ENCODE measurements at places on chromosomes 7 and 10.

GRCh38 chr7:131556053-131556908 is at the start of gene PODXL:
PODXL (minus strand) TSS chr7:131556628; CDS start chr7:131556359, 269 bp downstream.
- DNase-seq, result peak; percentile 35

DNA sequence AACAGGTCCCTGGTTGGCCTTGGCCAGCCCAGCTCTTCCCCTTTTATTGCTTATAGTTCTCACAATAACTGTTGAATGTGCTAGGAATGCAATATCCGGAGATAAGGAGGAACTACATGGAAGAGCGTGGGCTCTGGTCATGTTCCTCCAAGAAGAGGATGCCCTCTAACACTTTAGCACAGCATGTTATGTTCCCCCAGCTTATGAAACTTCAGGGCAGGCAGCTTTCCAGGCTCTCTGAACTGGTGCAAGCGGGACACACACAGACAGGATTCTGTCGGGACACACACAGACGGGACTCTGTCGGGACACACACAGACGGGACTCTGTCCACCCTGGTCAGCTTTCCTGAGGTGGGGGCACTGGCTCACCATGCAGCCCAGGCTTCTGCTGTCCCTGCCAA is 141.6 kb downstream of the PKD1L1 start:
- DNase-seq, result no peak

- DNase-seq, result no peak
Measured at GRCh38 chr7:38975944-38976392, 1.7 kb upstream of the POU6F2 start.

DNA sequence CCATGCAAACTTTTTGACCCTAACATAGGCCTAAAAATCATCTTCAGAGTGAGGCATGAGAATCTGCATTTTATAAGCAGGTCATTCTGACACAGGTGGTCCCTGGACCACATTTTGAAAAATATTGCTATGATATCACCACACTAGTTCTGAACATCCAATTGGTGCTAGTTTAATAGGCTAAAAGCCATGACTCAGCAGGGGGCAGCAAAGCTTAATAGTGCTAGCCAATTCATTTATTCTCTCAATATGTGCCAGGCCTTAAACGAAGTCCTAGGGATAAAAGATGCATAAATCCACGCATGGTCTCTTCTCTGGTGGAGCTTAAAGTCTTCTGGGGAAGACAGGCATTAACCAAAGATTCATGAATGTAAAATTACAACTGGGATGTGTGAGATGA is 10.2 kb upstream of the SLC25A28 start:
- no peak for DNase-seq

DNA sequence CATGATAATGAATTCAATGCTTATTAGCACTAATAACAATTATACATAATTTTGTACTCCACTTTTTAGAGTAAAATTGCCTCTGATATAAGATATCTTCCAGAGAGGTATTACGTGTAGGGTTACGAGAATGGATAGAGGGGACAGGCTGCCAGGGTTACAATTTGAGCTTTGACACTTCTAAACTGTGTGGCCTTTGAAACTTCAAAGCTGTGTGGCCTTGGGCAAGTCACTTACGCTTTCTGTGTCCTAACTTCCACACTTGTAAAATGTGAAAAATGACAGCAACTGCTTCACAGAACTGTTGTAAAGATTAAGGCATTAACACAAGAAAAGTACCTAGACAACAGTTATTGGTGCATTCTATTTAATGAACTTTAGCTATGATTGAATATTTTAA is 259.5 kb upstream of the SLC26A5 start:
- DNase-seq, result no peak

DNA sequence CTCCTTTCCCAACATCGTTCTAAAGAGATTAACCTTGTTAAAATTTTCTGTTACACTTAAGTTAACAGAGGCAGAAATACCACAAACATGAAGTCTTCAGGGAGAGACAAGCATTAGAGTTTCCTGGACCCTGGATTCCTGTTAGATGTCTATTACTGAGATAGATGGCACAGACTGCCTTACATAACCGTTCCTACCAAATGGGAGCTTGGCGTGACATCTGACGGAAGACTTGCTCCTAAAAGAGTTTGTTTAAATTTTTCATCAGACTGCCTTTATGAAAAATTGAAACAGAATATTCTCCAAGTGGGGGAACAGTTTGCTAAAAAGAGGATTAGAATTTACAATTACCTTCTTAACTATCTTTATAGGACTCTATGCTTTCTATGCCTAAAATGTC is 22.7 kb downstream of the ANK3 start:
- no peak for DNase-seq

- DNase-seq, result no peak
Measured at GRCh38 chr7:148835854-148836253, 48.2 kb downstream of the EZH2 start.

DNA sequence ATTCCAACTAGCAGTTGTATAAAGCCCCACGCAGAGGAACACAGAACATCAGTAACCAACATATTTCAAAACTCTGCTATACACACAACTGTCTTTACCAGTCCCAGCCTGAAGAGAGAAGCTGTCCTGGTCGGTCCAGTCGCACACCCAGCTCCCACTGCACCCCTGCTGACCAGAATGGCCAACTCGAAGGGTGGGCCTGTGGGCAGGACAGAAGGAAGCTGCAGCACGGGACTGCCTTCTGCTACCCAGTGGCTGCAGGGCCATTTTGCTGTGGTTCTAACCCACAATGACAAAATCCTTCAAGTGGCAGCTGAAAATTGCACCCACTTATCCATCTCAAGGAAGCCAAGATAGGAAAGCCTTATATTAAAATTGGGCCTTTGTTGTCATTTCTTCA is 48.2 kb downstream of the GSDME start:
- DNase-seq, result no peak

GRCh38 chr7:44898039-44898438 is 12.7 kb upstream of the PURB start:
- no peak for DNase-seq

- no peak for DNase-seq
Measured at GRCh38 chr7:104845557-104845956, 168.4 kb upstream of the KMT2E start.

DNA sequence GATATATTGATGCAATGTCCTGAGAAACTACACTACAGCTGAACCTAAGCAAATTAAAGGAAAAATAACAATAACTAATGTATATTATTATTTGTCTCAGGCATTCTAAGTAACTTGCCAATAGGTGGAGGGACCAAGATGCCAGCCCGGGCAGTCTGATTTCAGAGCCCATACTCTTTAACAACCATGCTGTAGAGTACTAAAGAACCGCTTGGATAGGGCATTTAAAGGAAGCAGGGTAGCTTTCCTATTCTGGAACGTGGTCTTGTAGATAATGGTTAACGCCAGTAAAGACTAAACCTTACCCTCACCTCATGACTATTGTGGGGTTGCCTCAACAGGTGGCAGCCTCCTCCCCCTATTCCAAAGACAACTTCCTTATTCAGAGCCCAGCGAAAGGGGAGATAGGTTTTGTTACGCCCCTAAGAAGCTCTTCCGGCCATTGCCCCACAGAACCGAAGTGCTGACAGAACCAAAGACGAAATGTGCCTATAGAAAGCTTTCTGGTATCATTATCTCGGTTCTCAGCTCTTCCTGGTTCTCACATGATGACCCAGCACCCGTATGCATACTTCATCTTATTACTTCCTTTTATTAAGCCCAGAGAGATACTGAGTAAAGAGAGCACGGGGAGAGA is 707 bp upstream of the C1GALT1 start:
- DNase-seq, result no peak

GRCh38 chr10:91381257-91381891 is 28.8 kb upstream of the HECTD2 start:
- DNase-seq, result no peak

DNA sequence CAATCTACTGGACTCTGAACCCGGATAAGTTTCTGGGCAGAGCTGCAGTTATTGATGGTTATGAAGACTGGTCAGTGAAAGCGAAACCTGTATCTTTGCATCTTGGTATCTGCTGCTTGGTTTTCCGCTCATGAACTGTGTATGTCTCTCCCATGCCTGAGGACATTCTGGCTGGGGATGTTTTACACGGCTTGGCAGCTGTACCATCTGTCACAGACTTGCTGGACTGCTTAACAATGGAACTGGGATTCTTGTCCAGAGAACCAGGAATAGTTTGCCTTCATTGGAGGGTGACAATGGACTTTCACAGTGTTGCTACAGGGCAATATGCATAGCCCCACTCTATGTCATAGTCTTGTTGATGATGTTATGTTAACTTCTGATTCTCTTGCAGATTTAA is 119.9 kb upstream of the TMEM106B start:
- no peak for DNase-seq

DNA sequence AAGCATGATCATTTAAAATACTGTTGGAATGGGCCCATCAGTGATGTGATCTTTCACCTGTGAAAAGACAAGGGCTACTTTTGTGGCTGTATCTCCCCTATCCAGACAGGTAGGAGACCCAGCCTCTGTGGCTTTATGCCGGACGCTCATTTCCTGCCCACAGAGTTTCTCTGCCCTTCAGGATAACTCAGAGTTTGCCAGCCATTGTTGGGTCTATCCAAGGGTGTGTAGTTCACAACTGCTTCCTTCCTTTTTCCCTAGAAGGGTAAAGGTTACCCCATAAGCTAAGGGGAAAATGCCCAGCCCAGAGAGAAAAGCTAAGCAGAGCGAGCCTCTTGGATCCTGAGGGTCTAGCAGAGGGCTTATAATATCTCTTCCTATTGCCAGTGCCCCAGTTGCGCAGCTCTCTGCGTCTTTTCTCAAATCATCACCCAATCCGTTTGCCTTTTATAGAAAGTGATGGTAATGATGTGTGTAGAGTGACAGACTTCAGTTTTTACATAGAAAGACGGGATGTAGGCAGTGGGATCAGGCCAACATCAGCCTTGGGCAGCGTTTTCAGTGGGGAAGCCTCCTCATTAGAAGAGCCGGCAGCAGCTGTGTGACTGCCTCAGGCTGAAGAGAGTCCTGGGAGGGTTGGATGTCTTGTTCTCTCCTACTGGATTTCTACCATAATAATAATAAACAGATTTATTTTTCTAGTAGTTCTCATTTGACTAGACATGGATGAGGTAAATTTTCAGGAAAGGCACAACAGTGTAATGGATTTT is 80.5 kb downstream of the MET start:
- DNase-seq, result no peak

DNA sequence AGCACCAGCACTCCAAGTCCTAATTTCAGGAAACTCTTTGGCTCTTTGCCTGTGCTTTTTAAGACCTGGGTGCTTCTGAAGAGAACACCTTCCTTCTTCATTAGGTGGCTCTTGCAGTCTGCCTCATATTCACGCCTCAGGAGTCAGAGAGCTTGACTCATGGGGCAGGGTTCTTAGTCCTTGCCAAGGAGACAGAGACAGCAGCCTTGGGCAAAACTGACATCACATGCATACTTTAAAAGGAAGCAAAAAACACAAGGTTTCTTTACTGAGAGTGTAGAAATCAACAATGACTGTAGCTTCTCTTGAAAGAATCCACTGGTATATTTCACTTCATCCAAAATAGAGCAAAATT is 780.6 kb downstream of the INHBA start:
- DNase-seq, result no peak

DNA sequence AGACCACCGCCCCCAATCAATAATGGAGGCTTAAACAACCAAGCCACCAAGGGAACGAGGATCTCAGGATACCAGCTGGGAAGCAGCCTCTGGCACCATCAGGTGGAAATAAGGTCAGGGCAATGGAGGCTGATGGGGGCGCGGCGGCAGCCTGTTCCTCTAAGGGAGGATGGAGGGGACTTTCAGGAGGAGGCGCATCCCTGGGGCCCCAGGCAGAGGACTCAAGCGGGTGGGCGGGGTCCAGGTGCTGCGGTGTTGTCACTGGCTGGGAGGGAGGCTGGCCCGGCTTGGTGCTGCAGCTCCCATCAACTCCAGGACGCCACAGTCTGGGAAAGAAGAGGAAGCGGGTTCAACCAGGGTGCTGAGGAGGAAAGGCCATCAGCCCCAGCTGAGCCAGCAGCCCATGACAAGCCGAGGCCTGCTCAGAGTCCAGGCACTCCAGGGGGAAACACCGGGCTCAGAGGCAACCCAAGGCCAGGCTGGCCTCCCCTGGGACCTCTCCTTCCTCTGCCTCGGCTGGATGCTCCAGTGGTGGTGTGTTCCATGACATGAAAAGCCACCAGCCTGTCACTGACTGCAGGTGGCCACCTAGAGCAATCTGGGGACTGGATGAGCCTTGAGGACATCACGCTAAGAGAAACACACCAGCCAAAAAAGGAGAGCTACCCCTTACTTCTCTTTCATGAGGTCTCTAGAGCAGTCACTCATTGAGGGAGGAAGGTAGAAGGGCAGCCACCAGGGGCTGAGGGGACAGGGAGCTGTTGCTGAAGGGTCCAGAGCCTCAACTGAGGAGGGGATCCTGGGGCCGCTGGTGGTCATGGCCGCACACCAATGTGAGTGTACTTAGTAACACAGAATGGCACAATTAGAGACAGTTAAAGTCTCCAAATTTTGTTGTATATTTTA is 4.6 kb downstream of the GIGYF1 start:
- no peak for DNase-seq

- DNase-seq, result no peak
Measured at GRCh38 chr10:63365976-63366765, 99.6 kb downstream of the JMJD1C start.

DNA sequence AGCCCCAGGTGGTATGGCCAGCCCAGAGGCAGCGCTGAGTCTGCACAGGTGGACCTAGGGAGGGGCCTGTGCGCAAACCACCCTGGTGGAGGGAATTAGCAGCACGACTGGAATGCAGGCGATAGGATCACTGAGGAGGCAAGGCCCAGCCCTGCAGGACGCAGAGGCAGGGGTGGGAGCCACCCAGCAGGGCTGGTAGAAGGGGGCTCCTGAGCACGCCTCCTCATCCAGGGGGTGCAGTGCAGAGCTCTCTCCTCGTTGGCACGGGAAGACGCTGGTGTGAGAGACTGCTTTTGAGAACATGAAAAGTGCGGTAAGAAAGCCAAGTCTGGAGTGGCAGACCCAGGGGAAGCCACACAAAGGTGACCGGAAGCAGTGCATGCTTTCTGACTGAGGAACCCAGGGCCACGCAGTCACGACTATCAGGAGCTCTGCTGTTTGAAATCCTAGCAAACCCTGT is 6.0 kb downstream of the FXYD4 start:
- no peak for DNase-seq

DNA sequence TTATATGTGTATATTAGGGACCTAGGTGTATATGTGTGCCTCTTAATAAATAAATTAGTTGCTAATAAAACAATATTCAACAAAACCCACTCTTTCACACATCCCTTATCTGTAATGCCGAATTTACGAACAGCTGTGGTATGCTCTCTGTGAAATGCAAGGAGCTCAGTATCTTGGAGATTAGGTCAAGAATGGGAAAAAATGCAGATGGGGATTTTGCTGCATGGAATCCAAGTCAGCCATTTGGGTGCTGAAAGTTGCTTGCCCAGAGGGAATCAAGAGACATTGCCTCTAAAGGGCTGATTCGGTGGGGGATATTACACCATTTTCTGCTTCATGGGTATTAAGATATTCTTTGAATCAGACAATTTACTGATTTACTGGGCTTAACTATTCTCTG is 93.5 kb downstream of the CREB5 start:
- DNase-seq, result no peak
